ENCODE measurements at places on chromosomes 3 and 15.

DNA sequence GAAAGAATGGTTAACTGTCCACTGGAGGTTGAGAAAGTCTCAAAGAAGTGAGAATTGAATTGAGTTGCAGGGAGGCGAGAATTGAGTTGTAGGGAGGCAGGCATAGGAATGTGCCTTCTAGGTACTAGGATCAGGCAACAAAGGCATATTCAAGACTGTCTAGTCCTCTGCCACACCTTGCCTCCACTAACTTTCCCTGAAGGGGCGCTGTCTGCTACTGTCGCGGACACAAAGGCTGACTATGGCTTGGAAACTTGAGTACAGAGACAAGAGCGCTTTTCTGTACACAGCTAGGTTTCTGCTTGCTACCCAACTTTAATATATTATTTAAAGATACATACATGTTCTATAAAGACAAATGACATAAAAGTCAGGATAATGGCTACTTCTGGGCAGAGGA, 10.4 kb upstream of the FBXL22 start:
- peaks cover 74% of the 10 kb centered on the region for H3K36me3 ChIP-seq
- peak overlapping the region; percentile 3 for H3K27ac ChIP-seq
- H3K27me3 ChIP-seq: no peaks in the 10 kb centered on the region
- DNase-seq: no peak
- H3K4me3 ChIP-seq: no peak overlapping the region

GRCh38 chr15:60585743-60586708, 107.1 kb upstream of the ICE2 start:
- H3K27ac ChIP-seq: peak overlapping the region; percentile 96
- H3K4me1 ChIP-seq: peaks cover 92% of the 10 kb centered on the region
- H3K36me3 ChIP-seq: peaks cover 2% of the 10 kb centered on the region
- DNase-seq: peak; percentile 48

DNA sequence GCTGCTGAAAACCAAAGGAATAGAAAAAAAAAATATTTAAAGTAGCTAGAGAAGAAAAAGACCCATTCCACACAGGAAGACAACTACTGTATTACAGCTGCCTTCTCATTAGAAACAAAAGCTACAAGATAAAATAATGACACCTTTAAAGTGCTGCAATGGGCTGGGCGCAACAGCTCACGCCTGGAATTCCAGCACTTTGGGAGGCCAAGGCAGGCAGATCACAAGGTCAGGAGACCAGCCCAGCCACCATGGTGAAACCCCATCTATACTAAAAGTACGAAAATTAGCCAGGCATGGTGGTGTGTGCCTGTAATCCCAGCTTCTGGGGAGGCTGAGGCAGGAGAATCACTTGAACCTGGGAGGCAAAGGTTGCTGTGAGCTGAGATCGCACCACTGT, 31.0 kb downstream of the TRPM7 start:
- no peaks in the 10 kb centered on the region for H3K27me3 ChIP-seq
- no peak for DNase-seq
- peaks cover 66% of the 10 kb centered on the region for H3K36me3 ChIP-seq
- no peak overlapping the region for H3K4me3 ChIP-seq

DNA sequence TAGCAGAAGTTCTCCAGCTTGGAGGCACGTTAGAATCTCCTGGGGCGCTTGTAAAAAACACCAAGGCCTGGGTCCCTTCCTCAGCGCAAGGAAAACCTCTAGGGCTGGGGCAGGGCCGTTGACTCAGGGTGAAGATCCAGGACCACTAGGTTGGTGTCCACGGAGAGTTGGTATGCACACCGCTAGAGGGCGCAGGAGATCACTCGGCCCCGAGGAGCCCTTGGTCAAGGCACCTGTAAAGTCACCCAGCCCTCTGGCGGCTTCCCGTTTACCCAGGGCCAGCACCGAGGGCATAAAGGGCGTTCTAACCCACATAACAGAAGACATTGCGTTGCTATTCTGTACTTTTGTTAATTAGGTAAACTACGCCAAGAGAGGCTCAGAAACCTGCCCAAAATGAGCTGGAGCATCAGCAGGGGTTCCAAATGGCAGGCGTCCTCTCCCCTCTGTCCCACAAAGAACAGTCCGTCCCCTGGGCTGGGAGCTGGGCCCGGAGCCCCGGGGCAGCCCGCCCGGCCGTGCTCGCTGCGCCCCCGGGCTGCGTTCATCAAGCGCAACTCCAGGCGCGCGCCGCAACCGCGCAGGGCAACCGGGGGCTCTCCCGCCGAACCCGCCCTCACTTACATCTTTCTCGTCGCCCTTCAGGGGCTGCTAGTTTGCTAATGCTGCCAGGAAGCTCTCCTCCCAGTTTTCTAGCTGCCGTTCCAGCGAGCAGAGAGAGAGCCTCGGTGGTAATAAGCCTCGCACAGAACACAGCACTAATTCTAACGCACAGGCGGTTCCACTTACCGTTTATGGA, 332.1 kb downstream of the ARRDC4 start:
- peak; percentile 65 for DNase-seq
- H3K27me3 ChIP-seq: peaks cover 18% of the 10 kb centered on the region
- H3K4me1 ChIP-seq: no peaks in the 10 kb centered on the region
- no peak overlapping the region for H3K4me3 ChIP-seq
- no peak overlapping the region for H3K27ac ChIP-seq

Data from activated naive CD8-positive, alpha-beta T cell treated with anti-CD3 and anti-CD28 coated beads, Interleukin-2, amount 50 U/mL, for 24 hours (primary cell).